Effector memory CD4-positive, alpha-beta T cell (primary cell): ENCODE measurements at places on chromosomes 11 and 22.
A peak's percentile ranks its signal among the peaks of the same experiment; 100 is the strongest.

DNA sequence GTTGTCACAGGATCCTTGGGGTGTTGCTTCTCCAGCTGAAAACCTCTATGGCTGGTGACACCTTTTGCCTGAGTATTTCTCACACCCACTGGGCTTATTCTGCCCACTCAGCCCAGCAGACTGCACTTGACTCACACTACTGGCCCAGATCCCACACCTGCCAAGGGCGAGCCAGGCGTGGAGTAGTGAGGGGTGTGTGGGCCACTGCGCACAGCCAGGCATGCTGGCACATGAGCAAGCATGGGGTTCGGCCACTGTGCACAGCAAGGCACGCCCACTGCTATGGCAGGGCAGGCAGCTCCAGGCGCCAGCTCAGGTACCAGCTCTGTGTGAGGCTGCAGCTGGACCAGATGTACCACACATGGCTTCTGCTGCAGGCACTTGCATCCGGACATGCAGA lies 116.5 kb upstream of the MTNR1B start:
- no peaks in the 10 kb centered on the region for H3K4me1 ChIP-seq
- no peaks in the 10 kb centered on the region for H3K36me3 ChIP-seq
- H3K4me3 ChIP-seq, result no peak overlapping the region
- no peaks in the 10 kb centered on the region for H3K27me3 ChIP-seq

DNA sequence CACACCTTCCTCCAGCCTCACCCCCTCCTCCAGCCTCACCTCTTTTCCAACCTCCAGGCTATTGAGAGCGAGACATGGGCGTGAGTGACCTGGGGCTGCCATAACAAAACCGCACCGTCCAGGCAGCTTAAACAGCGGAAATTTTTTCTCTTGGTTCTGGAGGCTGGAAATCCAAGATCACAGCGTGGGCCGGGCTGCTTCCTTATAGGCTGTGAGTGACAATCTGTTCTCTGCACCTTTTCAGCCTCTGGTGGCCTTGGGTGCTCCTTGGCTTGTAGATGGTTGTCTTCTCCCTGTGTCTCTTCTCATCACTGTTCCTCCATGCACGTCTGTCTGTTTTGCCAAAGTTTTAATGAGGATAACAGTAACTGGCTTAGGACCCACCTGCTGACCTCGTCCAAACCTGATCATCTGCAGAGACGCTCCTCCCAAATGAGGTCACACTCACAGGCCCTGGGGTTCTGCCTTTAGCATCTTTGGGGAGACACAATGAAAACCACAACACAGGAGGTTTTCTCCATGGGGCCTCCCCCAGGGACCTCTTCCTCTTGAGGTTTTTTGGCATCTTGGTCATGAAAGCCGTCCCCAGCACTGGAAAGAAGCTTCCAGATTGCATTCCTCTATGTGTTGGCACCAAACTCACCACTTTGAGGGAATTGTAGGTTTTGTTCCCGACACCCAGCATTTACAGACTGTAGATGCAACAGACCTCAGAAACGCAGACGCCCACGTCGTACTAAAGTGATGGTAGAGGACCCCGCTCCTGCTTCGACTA lies 878.1 kb downstream of the BRD1 start:
- no peaks in the 10 kb centered on the region for H3K4me1 ChIP-seq
- DNase-seq, result no peak
- no peaks in the 10 kb centered on the region for H3K36me3 ChIP-seq
- H3K4me3 ChIP-seq, result no peak overlapping the region
- peaks cover 3% of the 10 kb centered on the region for H3K27me3 ChIP-seq

GRCh38 chr22:49768951-49769690 lies 58.6 kb downstream of the BRD1 start:
- no peaks in the 10 kb centered on the region for H3K27me3 ChIP-seq
- no peak overlapping the region for H3K4me3 ChIP-seq
- no peak overlapping the region for H3K27ac ChIP-seq
- H3K4me1 ChIP-seq, result no peaks in the 10 kb centered on the region
- no peak for DNase-seq

DNA sequence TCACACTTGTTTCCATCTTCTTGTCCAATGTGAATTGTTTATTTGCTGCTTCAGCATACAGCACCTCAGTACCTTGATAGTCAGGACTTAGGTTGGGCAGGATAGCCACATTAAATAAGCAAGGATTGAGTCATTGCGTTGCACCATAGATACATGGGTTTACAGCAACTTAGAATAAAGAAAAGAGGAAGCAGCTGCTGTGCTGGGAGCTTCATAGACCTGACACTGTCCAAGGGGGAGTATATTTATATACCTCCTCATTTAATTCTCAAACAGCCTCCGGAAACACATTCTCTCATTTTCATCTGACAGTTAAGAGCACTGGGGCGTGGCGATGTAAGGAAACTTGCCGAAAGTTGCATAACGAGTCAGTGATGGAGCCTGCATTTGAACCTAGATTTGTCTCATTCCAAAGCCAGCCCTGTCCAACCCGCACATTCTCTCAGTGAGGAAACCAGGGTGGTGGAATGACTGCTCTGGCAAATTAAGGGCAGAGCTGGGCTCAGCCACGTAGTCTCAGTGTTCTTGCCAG lies 42.2 kb downstream of the UBASH3B start:
- H3K27ac ChIP-seq, result peak overlapping the region; percentile 69
- no peaks in the 10 kb centered on the region for H3K27me3 ChIP-seq
- H3K4me3 ChIP-seq, result peak overlapping the region; percentile 13

GRCh38 chr11:134521001-134521400 lies 109.0 kb upstream of the B3GAT1 start:
- no peak overlapping the region for H3K27ac ChIP-seq
- no peak overlapping the region for H3K4me3 ChIP-seq
- H3K36me3 ChIP-seq, result no peaks in the 10 kb centered on the region
- DNase-seq, result no peak
- H3K4me1 ChIP-seq, result no peaks in the 10 kb centered on the region
- H3K27me3 ChIP-seq, result no peaks in the 10 kb centered on the region

DNA sequence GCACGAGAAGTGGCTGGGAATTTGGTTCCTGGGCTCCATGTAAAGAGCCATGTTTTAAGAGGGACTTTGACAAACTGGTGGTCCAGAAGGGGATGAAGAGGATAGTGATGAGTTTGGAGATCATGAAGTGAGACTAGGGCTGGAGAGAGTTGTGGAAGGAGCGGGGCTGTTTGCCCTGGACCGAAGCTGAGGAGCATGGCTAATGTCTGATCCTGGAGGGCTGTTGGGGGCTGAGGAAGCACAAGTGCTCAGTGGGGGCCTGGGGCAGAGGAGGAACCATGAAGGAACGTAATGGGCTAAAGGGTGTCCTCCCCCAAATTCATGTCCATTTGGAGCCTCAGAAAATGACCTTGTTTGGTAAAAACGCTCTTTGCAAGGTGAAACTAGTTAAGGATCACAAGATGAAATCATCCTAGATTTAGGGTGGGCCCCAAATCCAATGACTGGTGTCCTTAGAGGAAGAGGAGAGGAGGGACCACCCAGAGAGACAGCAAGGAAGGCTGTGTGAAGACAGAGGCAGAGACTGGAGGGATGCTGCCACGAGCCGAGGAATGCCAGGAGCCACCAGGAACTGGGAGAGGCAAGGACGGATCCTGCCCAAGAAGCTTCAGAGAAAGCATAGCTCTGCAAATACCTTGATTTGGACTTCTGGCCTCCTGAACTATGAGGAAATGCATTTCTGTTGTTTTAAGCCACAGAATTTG lies 107.3 kb upstream of the LMO1 start:
- H3K27me3 ChIP-seq, result no peaks in the 10 kb centered on the region
- no peaks in the 10 kb centered on the region for H3K4me1 ChIP-seq
- no peak overlapping the region for H3K27ac ChIP-seq
- DNase-seq, result no peak

DNA sequence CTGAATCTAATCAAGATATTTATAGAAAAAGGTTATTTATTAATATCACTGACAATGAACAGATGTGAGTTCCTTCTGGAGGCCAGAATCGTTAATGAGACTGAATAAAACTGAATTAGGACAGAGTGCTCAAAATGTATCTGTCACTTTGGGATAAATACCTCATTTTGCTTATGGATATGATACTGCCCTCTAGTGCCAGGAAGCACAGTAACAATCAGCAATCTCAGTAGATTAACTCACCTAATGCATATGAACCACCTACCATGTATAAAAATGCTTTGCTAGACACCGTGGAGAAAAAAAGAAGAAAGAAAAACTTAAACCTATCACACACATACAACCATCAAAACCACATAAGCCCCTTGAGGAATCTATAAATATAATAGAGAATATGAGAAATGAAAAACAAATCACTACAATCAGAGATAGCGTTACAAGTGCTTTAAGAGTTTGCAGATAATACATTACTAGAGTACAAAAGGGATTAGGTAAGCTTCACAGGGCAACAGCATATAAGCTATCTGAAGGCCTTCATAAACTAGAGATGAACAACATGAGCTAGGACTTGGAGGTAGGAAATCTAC lies 117.4 kb downstream of the SGSM3 start:
- no peak overlapping the region for H3K27ac ChIP-seq
- H3K4me3 ChIP-seq, result no peak overlapping the region
- H3K36me3 ChIP-seq, result peaks cover 7% of the 10 kb centered on the region
- no peaks in the 10 kb centered on the region for H3K27me3 ChIP-seq
- peaks cover 8% of the 10 kb centered on the region for H3K4me1 ChIP-seq
- no peak for DNase-seq

- no peaks in the 10 kb centered on the region for H3K27me3 ChIP-seq
- no peaks in the 10 kb centered on the region for H3K4me1 ChIP-seq
- no peak overlapping the region for H3K27ac ChIP-seq
Measured at GRCh38 chr11:84413549-84413948, 1127.4 kb upstream of the CCDC90B start.

GRCh38 chr22:49736538-49736937 lies 91.1 kb downstream of the BRD1 start:
- H3K4me3 ChIP-seq, result no peak overlapping the region
- no peak overlapping the region for H3K27ac ChIP-seq
- H3K27me3 ChIP-seq, result peaks cover 17% of the 10 kb centered on the region
- no peak for DNase-seq
- no peaks in the 10 kb centered on the region for H3K36me3 ChIP-seq
